ENCODE measurements at places on chromosomes 3 and 15. TPM values are rescaled to one million over a fixed set of nuclear protein-coding genes. Genes with fewer than 3 reads are reported as not detected.

Gene MITF
- total RNA-seq, result 52.6 TPM

- DNase-seq, result peak; percentile 96
- no peaks in the 10 kb centered on the region for H3K36me3 ChIP-seq
- H3K4me1 ChIP-seq, result no peaks in the 10 kb centered on the region
- no peak overlapping the region for H3K4me3 ChIP-seq
- no peaks in the 10 kb centered on the region for H3K27me3 ChIP-seq
- peak overlapping the region; percentile 27 for H3K27ac ChIP-seq
Measured at GRCh38 chr3:43001094-43001553, 22.0 kb downstream of the GASK1A start.

DNA sequence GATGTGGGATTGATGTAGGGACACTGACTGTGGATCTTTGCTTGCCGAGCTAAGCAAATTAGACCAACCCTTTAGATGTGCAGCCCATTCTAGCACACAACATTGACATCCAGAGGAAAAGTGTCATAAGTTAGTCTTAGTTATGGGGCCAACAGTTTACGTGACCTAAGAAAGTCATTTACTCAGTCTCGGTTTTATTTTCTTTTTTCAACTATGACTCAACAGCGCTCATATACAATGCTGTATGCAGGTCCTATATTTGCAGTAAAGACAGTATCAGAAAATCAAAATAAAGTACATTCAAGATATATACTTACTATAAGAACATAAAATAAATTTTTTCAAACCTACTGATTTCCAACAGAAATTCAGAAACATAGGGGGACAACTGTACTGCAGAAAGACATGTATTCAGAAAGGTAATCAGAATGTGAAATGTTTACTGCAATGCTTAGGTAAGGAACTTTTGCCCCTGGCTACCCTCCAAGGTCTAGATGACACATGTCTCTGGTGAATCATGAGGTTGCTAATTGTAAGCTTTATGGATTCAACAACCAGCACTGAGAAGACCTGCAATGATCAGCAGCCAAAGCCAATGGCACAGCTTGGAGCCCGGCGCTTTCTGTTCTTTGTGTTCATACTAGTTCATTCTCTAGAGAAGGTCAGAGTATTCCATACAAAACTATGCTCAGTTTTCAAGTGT is 317.5 kb upstream of the CNTN6 start:
- H3K4me3 ChIP-seq, result no peak overlapping the region
- no peaks in the 10 kb centered on the region for H3K27me3 ChIP-seq
- DNase-seq, result no peak
- no peaks in the 10 kb centered on the region for H3K36me3 ChIP-seq
- H3K4me1 ChIP-seq, result no peaks in the 10 kb centered on the region

DNA sequence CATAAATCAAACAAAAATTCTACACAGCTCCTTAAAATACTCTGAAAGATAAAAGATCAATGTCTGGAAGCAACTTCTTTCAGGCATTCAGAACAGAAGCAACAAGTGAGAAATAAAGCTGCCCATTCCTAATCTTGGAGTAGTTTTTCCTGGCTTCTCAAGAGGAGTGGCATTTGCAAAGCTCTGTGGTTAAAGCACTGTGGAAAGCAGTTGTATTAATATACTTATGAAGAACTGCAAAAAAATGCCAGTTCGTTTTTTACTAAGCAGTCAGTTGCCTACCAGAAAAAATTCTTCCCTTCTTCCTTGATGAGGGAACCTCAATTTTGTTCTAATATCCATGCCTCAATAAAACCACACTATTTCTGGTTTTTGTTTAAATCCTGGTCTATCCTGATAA is 197.8 kb downstream of the TNIK start:
- no peak overlapping the region for H3K27ac ChIP-seq
- no peaks in the 10 kb centered on the region for H3K27me3 ChIP-seq
- no peak overlapping the region for H3K4me3 ChIP-seq
- DNase-seq, result no peak
- H3K36me3 ChIP-seq, result no peaks in the 10 kb centered on the region

DNA sequence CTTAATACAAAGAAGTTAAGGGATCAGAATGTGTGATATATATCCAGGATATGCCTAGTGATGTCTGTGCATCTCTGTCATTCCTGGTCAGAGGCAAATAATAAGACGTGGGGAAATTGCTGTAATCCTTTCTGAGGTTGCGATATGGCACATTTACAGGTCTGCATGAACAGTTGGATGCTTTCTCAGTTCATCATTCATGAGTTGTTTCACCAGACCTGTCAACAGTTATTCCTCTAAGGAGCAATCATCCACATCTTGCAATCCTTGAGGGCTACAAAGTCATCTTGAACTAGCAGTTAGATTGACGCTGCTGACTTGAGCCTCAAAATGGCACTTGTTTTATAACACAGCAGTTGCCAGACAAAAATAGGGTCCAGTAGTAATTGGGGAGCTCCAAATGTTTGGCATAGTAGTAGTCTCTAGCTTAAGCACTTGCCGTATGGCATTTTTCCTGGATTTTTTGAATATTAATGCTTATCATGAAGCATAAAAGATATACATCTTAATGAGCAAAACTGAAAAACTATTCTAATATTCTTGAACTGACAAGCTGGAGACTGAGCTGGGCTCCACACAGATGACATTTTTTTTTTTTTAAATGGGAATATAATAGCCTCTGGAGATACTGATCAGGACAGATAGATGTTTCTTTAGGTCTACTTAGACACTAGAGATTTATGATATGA is 761.7 kb downstream of the VGLL3 start:
- H3K4me3 ChIP-seq, result no peak overlapping the region
- H3K36me3 ChIP-seq, result no peaks in the 10 kb centered on the region
- no peaks in the 10 kb centered on the region for H3K4me1 ChIP-seq

DNA sequence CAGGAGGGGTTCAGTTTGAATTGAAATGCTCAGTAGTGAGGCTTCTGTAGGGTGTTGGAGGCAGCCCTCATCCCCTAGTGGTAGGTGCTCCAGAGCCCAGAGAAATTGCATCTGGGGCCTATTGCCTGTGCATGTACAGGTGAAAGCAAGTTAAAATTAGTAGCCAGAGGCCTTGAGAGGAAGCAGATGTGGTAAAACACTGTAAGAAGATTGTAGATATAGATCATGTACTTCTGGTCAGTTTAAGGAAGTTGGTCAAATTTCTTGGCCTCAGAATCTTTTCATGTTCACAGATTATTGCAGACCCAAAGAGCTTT is 34.6 kb downstream of the IGSF10 start:
- no peaks in the 10 kb centered on the region for H3K36me3 ChIP-seq
- no peaks in the 10 kb centered on the region for H3K27me3 ChIP-seq
- H3K4me1 ChIP-seq, result no peaks in the 10 kb centered on the region
